ENCODE measurements at places on chromosomes 11 and 22.

DNA sequence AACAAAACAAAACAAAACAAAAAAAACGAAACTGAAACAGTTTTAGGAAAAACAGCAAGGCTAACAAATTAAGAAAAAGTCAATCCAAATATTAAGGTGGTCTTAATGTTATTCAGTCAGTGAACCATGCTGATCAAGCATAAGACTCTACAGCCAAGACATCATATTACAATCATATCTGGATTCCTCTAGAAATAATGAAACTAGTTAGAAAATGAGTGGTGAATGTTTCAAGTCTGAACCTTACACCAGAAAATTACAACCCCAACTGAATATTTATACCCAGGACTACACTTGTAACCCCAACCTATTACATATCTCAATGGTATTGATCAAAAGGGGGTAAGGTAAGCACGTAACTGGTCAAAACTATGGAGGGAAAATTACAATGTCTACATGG lies 48.8 kb downstream of the ACAT1 start:
- no peak for DNase-seq

DNA sequence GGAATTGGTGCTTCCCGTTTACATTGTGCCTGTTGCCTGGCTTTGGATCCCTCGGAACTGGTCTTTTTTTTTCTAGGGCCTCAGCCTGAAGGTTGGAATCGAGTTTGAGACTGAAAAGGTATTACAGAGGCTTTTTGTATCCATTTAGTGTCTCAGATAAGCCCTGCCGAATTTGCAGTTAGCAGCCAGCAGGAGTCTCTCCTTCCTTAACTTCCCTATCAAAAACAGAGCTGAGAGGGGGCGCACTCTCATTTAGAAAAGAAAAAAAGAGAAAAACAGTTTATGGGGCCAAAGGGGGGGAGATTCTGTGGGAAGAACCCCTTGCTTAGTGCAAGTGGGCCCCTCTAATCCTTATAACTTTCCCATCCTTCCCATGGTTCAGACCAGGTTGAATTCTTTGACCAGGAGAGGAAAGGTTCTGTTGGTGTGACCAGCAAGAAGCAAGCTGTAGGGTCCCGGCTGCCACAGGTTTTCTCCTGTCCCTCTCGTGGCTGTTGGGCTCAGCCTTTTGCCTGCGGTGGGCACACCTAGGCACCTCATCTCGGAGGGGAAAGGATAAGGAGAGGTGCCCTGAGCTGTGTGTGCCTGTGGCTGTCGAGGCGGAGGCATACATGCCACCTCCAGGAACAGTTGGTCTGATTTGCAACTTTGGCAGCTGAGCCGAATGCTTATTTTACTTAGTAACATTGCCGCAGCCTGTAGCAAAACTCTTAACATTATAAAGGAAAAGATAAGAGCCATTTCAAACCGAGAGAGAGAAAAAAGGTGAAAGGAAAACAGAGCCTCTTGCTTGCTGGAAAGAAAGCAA lies 565.0 kb upstream of the CNTN5 start:
- DNase-seq = no peak

DNA sequence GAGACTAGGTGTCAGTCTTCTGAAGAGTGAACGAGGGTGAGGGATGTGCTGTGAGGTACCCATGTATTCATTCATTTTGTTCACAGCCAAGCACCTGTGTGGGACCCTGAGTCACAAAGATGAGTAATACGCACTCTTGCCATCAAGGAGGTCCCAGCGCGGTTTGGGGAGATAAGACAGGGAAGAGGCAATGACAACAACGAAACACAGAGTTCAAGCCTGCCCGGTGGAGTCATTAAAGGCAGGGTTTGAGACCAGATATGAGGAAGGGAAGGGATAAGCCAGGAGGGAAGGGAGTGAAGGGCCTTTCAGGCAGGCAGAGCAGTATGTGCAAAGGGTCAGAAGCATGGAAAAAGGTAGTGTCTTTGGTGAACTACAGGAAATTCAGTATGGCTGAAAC lies 4.6 kb downstream of the DCHS1 start:
- no peak for DNase-seq

DNA sequence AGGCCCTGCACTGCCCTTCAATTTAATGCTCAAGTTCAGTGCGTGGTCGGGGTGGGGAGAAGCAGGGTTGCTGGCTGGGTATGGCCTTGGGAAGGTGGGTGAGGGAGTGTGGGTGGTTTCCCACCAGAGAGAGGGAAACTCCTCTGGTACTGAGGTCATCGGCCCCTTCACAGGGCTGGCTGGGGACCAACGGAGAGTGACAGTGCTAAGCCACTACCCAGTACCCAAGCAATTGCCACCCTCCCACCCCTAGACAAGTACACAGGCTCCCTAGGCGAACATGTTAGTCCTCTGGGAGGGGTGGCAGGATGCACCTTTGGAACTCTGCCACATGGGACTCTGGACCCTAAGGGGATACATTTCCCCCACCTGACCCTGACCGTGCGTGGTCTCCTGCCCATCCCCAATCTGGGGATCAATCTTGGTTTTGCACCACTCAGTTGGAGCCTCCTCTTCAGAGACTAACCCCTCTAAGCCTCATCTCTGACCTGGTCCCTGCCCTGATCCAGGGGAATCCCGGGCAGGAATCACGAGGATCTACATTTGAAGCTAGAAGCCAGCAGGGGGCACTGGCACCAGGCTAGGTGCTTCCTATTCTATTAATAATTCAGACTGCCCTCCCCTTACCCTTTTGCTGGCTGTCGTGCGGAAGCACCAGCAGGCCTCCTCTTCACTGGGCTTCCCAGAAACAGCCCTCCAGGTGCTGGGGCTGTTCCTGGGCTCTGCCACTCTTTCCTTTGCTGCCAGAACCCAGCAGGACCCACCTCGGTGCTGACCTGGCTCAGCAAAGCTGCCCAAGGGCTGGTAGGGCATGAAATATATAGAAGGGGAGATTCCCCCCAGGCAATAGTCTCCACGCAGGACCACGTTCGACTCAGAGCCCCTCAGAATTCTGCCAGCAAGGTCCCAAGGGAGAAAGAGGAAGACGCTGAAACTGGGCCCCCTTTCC lies 377.7 kb downstream of the TENM4 start:
- no peak for DNase-seq

- no peak for DNase-seq
Measured at GRCh38 chr22:44595841-44596341, 97.9 kb upstream of the RTL6 start.

All from GM12891 (cell line).